ENCODE measurements at places on chromosomes 3 and 15. TPM values are rescaled to one million over a fixed set of nuclear protein-coding genes. Genes with fewer than 3 reads are reported as not detected.

GRCh38 chr3:97821287-97821773 is 481 bp upstream of the CRYBG3 start:
- no peaks in the 10 kb centered on the region for H3K27me3 ChIP-seq
- H3K4me3 ChIP-seq = peak overlapping the region; percentile 49
- no peak overlapping the region for H3K27ac ChIP-seq
- H3K4me1 ChIP-seq = no peaks in the 10 kb centered on the region
- H3K36me3 ChIP-seq = no peaks in the 10 kb centered on the region
- DNase-seq = peak; percentile 59

DNA sequence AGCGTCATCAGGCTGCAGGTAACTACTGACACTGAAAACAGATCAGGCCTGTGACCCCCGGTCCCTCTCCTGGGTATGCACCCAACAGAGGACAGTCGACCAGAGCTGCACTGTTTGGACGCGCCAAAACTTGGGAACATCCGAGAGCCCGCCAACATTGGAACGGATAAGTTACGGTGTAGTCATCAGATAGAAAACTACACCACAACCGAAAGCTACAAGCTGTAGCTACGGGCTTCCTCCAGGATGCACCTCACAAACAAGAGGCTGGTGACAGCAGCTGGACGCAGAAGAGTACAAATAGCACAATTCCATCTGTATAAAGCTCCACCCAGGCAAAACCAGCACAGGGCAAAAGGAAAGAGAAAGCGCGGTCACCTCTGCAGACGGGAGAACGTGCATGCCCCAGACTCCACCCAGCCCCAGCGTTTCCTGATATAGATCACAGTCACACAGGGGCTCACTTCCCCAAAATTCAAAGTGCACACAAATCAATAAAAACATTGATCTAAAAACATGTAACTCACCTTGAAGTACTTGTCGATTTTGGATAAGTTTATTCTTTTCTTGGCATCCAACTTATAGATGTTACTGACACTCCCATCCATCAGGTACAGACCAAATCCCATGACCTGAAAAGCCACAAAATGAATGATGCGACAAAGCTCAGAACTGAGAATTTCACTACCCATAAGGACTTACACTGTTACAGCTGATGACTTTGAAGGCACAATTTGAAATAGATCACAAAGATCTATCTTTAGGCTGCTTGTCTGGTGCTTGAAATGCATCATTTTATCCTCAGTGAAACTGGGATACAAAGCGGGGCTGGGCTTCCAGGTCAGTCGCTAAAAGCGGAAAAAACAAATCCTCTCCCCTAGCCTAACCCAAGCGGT is 43.3 kb downstream of the CYFIP1 start:
- peaks cover 5% of the 10 kb centered on the region for H3K36me3 ChIP-seq
- no peaks in the 10 kb centered on the region for H3K27me3 ChIP-seq
- H3K4me3 ChIP-seq = no peak overlapping the region
- no peak overlapping the region for H3K27ac ChIP-seq
- no peaks in the 10 kb centered on the region for H3K4me1 ChIP-seq
- DNase-seq = no peak

- H3K4me1 ChIP-seq = no peaks in the 10 kb centered on the region
- no peak overlapping the region for H3K27ac ChIP-seq
- no peak overlapping the region for H3K4me3 ChIP-seq
- no peak for DNase-seq
- H3K36me3 ChIP-seq = no peaks in the 10 kb centered on the region
Observed at GRCh38 chr3:190867071-190867470, 4.6 kb upstream of the GMNC start.

DNA sequence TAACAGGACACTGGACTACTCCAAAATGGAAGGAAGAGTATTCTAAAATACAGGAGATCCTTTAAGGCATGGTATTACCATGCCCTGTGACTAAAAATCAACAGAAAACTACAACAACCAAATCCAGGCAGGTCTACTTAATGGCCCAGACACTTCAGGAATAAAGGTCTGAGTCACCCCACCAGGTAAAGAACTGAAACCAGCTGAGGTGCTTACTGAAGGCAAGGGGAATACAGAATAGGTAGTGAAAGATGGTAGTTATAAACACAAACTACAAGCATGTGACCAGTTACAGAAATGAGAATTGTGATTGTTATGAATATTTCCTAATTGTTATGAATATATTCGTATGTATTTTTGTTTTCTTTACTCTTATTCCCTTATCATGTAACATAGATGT is 13.4 kb downstream of the IFT57 start:
- H3K27me3 ChIP-seq = no peaks in the 10 kb centered on the region
- H3K36me3 ChIP-seq = peaks cover 2% of the 10 kb centered on the region
- H3K27ac ChIP-seq = no peak overlapping the region
- no peaks in the 10 kb centered on the region for H3K4me1 ChIP-seq

- H3K4me1 ChIP-seq = no peaks in the 10 kb centered on the region
- no peak for DNase-seq
- H3K36me3 ChIP-seq = no peaks in the 10 kb centered on the region
- H3K27ac ChIP-seq = no peak overlapping the region
- H3K27me3 ChIP-seq = no peaks in the 10 kb centered on the region
Observed at GRCh38 chr3:123341871-123342630, 106.8 kb downstream of the ADCY5 start.

Gene PAQR5
- total RNA-seq = 0.71 TPM

- H3K27me3 ChIP-seq = no peaks in the 10 kb centered on the region
- no peak overlapping the region for H3K4me3 ChIP-seq
- DNase-seq = no peak
- H3K27ac ChIP-seq = no peak overlapping the region
- no peaks in the 10 kb centered on the region for H3K36me3 ChIP-seq
- H3K4me1 ChIP-seq = no peaks in the 10 kb centered on the region
Observed at GRCh38 chr3:67034371-67034770, 36.3 kb downstream of the KBTBD8 start.

- H3K4me3 ChIP-seq = no peak overlapping the region
- H3K4me1 ChIP-seq = peaks cover 2% of the 10 kb centered on the region
- no peaks in the 10 kb centered on the region for H3K36me3 ChIP-seq
Observed at GRCh38 chr3:12143949-12144504, 14.7 kb downstream of the TIMP4 start.

- H3K4me1 ChIP-seq = no peaks in the 10 kb centered on the region
- no peaks in the 10 kb centered on the region for H3K36me3 ChIP-seq
- no peak for DNase-seq
- no peaks in the 10 kb centered on the region for H3K27me3 ChIP-seq
Observed at GRCh38 chr3:32813180-32813579, 4.6 kb upstream of the TRIM71 start.

Data from aorta (tissue), 5 donors.